ENCODE measurements at places on chromosomes 16 and 17.

DNA sequence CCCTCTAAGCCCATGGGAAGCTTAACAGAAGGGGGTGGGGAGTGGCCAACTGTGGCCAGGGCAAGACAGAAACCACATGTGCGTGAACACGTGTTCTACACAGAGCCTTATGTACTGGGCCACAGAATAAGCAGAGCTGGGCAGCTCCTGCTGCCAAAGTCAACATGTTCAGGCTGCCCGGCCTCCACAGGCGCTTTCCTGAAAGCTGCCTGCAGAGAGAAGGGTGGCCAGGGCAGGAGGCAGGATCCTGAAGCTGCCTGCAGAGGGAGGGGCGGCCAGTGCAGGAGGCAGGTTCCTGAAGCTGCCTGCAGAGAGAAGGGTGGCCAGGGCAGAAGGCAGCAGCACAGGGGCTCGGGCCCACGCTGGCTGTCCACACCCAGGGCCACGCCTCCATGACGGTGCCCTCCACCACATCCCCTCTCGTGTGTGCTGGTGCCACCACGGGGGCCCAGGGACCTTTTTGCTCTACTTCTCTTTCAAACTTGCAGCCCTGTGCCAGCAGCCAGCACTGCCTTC is 79.5 kb downstream of the ANKRD11 start:
- peak; percentile 72 for DNase-seq
- peaks cover 57% of the 10 kb centered on the region for H3K4me1 ChIP-seq
- H3K36me3 ChIP-seq = no peaks in the 10 kb centered on the region
- H3K4me3 ChIP-seq = no peak overlapping the region
- H3K27me3 ChIP-seq = no peaks in the 10 kb centered on the region

DNA sequence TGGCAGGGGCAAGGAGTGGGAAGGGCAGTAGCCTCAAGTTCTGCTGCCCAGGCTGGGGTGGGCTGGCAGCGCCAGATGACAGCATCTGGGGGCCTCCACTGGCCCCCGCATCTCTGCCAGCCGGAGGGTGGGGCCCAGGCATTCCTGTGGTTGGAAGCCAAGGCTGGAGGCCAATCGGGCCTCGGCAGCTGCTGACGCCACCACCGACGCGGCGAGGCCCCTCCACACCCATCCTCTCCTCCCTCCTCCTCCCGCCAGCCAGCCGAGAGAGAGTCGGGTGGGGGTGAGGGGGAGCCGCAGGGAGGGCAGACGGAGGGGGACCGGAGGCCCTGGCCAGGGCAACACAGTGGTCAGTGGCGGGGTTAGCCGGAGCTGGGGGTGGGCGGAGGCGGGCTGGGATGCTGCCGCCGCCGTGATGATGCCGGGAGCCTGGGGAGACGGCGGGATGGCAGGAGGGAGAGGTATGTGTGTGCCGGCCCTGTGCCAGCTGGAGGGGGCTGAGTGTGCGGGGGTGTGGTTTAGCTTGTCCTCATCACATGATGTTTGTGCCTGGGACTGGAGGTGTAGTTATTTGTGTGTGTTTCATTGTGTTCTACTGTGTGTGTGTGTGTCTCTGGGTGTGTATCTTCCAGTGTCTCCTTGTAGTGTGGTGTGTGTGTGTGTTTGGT is 36.6 kb downstream of the ARHGAP23 start:
- peak overlapping the region; percentile 14 for H3K4me3 ChIP-seq
- peak overlapping the region; percentile 96 for H3K27ac ChIP-seq
- peaks cover 16% of the 10 kb centered on the region for H3K4me1 ChIP-seq

- H3K4me1 ChIP-seq = peaks cover 3% of the 10 kb centered on the region
- H3K27me3 ChIP-seq = peaks cover 24% of the 10 kb centered on the region
Observed at GRCh38 chr16:66926961-66927436, 1.7 kb upstream of the RRAD start.

DNA sequence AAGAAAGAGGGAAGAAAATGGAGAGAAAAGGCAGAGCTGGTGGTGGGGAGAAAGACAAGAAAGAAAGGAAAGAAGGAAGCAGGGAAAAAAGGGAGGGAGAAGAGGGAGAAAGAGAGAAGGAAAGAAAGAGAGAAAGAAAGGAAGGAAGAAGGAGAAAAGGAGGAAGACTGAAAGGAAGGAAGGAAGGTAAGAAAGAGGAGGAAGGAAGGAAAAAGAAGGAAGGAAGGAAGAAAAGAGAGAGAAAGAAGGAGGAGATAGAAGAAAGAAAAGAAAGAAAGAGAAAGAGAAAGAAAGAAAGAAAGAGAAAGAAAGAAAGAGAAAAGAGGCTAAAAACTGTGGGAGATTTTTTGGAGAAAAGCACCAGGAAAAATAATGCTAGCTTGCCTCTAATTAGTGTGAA is 561.4 kb upstream of the GOT2 start:
- DNase-seq = no peak
- peaks cover 5% of the 10 kb centered on the region for H3K27me3 ChIP-seq
- H3K4me1 ChIP-seq = no peaks in the 10 kb centered on the region
- no peak overlapping the region for H3K27ac ChIP-seq
- no peaks in the 10 kb centered on the region for H3K36me3 ChIP-seq

- DNase-seq = no peak
- H3K4me1 ChIP-seq = no peaks in the 10 kb centered on the region
- H3K36me3 ChIP-seq = no peaks in the 10 kb centered on the region
- H3K27ac ChIP-seq = no peak overlapping the region
- H3K27me3 ChIP-seq = no peaks in the 10 kb centered on the region
Observed at GRCh38 chr17:40707745-40708144, 4.2 kb upstream of the KRT24 start.

GRCh38 chr17:30207655-30208054 is 27.8 kb downstream of the SLC6A4 start:
- no peak for DNase-seq
- no peaks in the 10 kb centered on the region for H3K36me3 ChIP-seq
- H3K4me3 ChIP-seq = no peak overlapping the region
- H3K27me3 ChIP-seq = no peaks in the 10 kb centered on the region
- H3K4me1 ChIP-seq = no peaks in the 10 kb centered on the region
